ENCODE measurements at places on chromosomes 11 and 22. TPM values are rescaled to one million over a fixed set of nuclear protein-coding genes. Genes with fewer than 3 reads are reported as not detected.

The NTM gene
- total RNA-seq: 1.9 TPM

DNA sequence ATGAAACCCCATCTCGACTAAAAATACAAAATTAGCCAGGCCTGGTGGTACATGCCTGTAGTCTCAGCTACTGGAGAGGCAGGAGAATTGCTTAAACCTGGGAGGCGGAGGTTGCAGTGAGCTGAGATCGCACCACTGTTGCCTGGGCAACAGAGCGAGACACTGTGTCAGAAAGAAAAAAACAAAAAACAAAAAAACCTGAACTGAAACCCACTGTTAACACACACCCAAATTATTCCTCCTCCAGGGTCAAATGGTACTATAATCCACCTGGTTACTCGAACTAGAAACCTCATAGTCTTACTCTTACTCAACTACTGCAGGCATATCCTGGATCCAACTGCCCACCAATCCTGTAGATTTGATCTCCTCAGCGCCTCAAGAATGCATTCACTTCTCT, 35.5 kb downstream of the USP28 start:
- no peak for DNase-seq

DNA sequence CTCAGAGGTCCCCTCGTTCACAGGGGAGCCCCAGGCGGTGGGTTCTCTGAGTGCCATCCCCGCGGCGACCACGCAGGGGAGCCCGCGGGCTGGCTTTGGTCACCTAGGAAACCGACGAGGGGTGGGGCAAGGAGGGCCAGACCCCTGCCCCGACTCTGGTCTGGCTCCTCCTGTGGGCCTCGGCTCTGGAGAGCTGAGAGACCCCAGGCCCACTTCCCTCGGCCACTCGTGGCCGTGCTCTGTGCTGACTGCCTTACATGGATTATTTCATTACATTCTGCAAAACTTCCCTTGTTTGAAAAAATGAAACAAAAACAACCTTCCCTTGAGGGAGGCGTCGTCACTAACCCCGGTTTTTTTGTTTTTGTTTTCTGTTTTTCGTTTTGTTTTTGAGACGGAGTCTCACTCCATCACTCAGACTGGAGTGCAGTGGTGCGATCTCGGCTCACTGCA, 15.1 kb upstream of the CYTH4 start:
- no peak for DNase-seq

The OR51B5 gene
- not detected for total RNA-seq

GRCh38 chr11:45803971-45804760, 783 bp upstream of the SLC35C1 start:
- DNase-seq: peak; percentile 78

The TRIM29 gene
- 1.3 TPM for total RNA-seq

DNA sequence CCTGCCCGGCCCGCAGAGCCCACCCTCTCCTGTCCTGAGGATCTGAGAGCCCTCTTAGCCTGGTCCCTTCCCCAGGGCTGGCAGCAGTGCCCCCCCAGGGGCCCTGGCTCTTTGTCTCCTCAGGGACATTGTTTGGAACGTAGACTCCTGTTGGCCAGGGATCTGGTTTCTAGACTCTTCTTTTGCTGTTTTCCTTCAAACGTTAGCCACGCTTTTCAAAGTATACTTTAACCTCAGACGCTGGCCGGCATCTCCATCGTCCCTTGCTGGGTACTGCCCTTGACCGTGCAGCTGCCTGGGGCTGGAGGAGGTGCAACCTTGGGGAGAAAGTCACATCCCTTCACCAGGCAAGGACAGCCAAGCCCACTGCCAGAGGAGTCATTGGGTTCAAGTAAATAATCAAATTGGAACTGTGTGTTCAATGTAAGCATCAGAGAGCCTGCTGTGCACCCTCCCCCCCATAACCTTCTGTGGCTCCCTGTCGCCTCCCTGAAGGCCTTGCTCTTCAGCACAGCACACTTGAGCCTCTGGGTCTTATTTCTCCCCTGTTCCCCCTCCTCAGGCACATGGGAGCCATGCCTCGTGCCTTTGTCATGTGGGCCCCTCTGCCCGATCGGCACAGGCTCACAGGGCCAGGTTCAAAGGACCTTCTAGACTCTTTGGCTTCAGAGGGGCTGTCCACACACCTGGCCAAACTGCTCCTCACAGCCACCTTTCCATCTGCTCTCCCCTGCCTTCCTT, 21.8 kb upstream of the WNT7B start:
- DNase-seq: no peak

The FLRT1 gene
- total RNA-seq: not detected

All from omental fat pad (tissue), 4 donors.